ENCODE measurements at places on chromosomes 1 and 21.

DNA sequence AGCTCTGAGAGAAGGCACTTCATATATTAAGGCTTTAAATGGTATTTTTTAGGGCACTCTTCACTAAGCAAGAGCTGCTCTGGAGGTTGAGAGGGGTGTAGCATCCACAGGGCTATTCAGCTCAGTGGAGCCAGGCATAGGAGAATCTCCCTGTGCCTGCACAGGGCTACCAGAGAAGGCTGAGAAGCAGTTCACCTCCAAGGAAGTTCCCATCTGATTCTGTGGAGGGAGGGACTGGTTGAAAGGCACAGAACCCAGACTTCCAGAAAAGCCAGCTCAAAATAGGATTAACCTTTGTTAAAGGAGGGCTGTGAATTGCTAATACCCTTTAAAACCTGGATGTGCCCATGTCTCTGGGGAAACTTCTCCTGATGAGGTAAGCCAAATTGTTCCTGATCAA lies 304.5 kb downstream of the TTLL7 start:
- no peak for DNase-seq

DNA sequence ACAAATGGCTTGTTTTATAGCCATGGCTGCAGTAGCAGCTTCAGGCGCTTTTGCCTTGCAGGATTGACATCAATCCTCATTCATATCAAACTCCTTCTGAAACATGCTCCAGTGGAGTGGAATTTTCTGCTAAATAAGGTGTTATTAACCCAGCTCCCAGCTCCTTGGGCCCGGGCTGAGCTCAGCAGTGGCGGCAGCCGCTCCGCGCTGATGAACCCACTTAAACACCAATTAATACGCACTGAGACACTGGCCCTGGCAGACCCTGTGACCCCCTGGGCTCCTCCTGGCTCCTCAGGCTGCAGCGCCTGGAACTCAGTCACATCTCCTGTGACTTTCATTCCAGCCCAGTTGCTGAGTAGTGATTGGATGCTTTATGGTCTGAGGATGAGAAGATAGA lies 137.4 kb upstream of the GRIK3 start:
- DNase-seq, result no peak

DNA sequence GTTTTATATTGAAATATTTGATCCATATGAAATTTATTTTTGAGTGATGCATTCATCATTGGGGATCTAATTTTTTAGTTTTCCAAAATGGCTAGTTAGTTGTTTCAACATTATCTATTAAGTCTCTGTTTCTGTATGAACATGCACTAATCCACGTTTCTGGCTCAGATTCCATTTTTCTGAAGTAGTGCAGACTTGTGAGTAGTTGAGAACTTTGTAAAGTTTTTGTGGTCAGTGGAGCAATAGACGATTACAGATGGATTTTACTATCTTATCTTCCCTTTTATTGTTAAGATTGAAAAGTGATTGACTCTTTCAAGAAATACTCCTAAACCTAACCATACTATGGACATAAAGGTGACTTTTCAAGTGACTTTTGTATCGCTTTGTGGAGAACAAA lies 16.7 kb downstream of the SOAT1 start:
- no peak for DNase-seq

GRCh38 chr1:43220905-43221778 lies 48.6 kb upstream of the TMEM125 start:
- no peak for DNase-seq

GRCh38 chr21:43211072-43211759 lies 42.4 kb downstream of the CRYAA start:
- no peak for DNase-seq

DNA sequence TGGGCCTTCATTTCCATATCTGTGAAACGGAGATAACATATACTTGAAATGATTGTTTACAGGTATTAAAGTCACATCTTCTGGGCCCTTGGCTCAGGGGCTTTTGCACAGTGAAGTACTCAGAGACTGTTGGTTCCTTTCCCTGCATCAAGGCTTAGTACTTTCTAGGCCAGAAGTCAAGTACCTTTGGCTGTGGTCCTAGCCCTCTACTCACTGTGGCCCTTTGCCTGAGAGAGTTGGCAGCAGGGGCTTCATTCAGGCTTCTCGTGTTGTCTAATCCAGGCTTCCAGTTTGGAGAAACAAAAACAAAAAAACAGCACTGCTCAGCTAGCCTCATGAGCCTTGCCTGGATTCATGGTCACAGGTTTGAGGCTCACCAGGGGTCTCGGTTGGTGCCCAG lies 8.1 kb upstream of the DPH2 start:
- no peak for DNase-seq

- DNase-seq, result peak; percentile 1
These were observed 1628.9 kb upstream of the PRMT6 start for GRCh38 chr1:105427543-105427942.

DNA sequence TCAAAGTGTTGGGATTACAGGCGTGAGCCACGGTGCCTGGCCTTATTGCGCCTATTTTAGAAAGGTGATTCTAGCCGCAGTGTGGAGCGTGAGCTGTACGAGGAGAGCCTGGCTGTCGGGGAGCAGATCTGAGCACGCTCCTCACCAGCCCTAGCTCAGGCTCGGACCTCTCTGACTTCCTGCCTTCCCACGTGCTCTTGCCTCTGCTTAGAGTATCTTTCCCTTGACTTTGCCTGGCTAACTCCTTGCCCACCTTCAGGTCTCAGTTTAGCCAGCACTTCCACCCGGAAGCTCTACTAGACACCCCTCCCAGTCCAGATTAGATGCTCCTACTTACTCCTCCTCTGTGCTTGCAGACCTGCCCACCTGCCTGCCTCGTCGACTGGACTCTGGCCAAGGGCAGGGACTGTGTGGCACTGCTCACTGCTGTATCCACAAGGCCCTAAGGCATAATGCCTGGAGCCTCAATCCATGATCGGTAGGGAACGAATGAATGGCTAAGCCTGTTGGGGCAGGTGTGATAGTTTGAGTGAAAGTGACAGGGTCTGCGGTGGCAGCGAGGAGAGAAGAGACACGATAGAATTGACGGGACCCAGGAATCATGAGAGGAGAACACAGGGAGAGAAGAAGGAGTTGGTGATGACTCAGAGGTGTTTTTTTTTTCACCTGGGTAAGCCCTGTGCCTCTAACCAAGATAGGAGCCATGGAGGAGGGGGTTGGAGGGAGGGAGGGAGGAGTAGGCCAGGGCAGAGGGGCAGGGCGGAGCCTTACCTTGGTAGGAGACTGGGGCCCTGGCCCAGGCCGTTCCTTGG lies 28.1 kb upstream of the WASF2 start:
- DNase-seq, result no peak

DNA sequence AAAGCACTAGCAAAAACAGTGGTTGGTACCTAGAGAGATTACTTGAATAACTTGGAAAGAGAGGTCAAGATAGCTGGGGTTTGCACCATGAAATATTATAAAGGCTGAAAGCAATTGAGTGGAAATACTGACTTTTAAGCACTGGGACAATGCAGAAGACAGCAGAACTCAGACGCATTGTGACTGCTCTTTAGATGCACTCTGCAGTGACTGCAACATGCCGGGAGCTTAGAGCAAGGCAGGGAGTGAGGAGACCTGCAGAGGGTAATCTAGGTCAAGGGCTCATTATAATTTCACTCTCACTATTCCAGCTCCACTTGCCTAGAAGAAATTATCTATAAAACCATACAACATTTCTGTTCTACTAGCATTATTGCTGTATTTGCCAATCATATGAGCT lies 36.6 kb downstream of the OLFM3 start:
- no peak for DNase-seq

Data from hematopoietic multipotent progenitor cell treated with erythropoietin and hydrocortisone succinate and interleukin-3 and kit ligand, for 8 days (in vitro differentiated cells).